Myocyte (in vitro differentiated cells): ENCODE measurements at places on chromosomes 2 and 18.

GRCh38 chr18:75070625-75071483 lies 138.1 kb downstream of the PTGR3 start:
- DNase-seq = peak; percentile 56

- no peak for DNase-seq
Measured at GRCh38 chr2:237297421-237298150, 116.4 kb downstream of the COL6A3 start.

- DNase-seq = no peak
Measured at GRCh38 chr18:12637393-12637792, 20.5 kb downstream of the SPIRE1 start.

DNA sequence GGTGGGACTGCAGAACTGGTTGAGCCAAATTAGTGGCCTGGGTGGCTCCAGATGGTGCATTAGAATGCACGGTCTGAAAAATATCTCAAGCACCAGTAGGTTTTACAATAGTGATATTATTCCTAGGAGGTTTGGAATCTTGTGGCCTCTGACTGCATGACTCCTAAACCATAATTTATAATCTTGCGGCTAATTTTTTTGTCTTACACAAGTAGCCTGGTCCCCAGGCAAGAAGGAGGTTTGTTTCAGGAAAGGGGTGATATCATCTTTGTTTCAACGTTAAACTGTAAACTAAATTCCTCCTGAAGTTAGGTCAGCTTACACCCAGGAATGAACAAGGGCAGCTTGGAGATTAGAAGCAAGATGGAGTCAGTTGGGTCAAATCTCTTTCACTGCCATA lies 98.9 kb upstream of the ARL4C start:
- DNase-seq = no peak

- DNase-seq = no peak
Measured at GRCh38 chr2:219643788-219644398, 16.5 kb downstream of the SLC4A3 start.

- DNase-seq = no peak
Measured at GRCh38 chr18:11661430-11661829, 27.6 kb upstream of the GNAL start.

DNA sequence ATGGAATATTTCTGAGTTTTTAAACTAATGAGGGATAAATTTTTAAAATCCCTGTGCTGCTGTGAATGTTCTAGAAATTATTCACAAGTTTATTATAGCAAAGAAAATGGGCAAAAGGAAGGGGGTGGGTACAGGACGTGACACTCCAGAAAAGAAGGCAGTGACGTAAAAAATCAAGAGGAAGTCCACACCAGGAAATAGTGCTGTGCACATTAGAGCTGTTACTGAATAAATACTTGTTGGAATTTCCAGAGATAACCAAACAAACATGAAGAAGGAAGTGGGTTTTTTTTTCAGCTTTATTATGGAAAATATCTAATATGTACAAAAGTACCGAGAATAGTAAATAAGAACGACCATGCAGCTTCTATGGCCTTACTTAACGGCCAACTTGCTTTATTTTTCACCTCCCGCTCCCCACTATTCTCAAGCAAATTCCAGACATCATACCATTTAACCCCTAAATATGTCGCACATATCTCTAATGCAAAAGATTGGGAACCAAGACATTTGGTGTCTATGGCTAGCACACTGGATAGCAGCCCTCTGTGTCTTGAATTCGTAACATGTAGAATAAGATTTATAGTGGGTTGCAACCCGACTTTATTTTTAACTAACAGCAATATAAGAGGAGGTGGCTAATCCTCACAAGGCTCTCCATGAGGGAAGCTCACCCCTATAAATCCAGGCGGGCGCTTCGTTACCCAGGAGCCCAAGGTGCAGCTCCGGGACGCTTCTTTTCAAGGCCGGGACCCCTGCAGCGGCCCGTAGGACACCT lies 580 bp upstream of the NDUFV2 start:
- DNase-seq = peak; percentile 51

- peak; percentile 44 for DNase-seq
Measured at GRCh38 chr2:150609831-150610582, 122.5 kb upstream of the RND3 start.

GRCh38 chr18:25236736-25237135 lies 115.2 kb downstream of the ZNF521 start:
- no peak for DNase-seq

- peak; percentile 18 for DNase-seq
Measured at GRCh38 chr2:12412898-12413305, 303.8 kb upstream of the TRIB2 start.

- no peak for DNase-seq
Measured at GRCh38 chr2:16604236-16604635, 61.4 kb downstream of the CYRIA start.

DNA sequence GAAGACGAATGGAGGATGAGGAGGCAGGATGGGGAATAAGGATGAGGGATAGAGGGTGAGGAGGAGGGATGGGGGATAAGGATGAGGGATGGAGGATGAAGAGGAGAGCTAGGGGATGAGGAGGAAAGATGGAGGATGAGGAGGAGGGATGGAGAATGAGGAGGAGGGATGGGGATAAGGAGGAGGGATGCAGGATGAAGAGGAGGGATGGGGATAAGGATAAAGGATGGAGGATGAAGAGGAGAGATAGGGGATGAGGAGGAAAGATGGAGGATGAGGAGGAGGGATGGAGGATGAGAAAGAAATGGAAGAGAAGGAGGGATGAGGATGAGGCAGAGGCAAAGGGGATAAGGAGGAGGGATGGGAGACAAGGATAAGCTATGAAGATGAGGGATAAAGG lies 230.0 kb downstream of the NAPG start:
- no peak for DNase-seq

GRCh38 chr2:59779571-59779970 lies 773.9 kb downstream of the BCL11A start:
- DNase-seq = no peak
